ENCODE measurements at places on chromosomes 7 and 10. TPM values are rescaled to one million over a fixed set of nuclear protein-coding genes. Genes with fewer than 3 reads are reported as not detected.

- ATAC-seq: peak; percentile 68
These were observed 191.7 kb upstream of the C7orf33 start for GRCh38 chr7:148398844-148399365.

- no peak for ATAC-seq
These were observed 83.7 kb downstream of the PRLHR start for GRCh38 chr10:118511711-118512110.

Gene AGR3
- not detected for total RNA-seq

Gene AVPI1
- 6.8 TPM for total RNA-seq

Gene TEX47
- total RNA-seq: not detected

Gene AKR1C4
- total RNA-seq: not detected

GRCh38 chr7:7329326-7329725 is 147.0 kb downstream of the C1GALT1 start:
- ATAC-seq: peak; percentile 56

- ATAC-seq: peak; percentile 96
These were observed 120.7 kb downstream of the SRPK2 start for GRCh38 chr7:105268056-105268455.

DNA sequence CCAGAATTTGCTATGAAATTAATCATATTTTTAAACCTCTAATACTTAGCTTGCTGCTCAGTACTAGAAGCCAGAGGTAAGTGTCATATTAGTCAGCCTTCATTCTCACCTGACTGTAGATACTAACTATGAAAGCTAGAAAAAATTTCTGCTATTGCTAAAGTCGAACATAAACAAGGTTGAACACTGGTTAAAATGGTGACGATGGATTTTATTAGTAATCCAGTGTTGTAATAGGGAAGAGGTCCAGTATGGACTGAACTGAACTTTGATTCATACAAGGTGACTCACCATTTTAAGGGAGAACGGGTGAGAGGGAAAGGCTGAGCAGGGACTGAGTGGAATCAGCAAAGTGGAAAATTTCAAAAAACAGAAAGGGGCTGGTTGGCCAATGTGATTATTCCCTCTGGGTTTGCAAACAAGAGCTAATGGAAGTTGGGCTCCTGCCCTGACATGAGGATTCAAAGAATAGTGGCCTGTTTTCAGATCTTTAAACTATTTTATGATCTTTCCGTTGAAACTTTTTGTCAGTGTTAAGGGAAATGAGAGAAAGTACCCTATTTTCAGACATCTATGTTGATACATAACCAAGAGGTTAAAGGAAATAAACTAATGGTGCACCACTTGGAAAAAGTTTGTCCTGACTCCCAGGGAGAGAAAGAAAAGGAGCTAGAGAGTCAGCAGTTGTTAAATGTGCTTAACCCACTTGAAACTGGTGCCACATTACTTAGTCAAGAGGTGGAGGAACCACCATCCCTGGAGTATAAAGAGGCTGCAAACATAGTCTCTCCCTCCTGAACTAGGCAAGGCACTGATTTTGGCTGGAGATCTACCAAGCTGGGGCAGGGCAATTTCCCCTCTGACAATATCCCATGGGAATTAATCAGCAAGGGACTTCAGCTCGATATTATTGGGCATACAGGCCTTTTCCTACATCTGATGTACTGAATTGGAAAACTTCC is 15.3 kb upstream of the AKR1C1 start:
- peak; percentile 93 for ATAC-seq

- ATAC-seq: no peak
These were observed 79.1 kb downstream of the MGMT start for GRCh38 chr10:129546106-129546505.

Gene FAM25G
- 3.4 TPM for total RNA-seq

- ATAC-seq: no peak
These were observed at the start of gene SLC39A12 for GRCh38 chr10:17951868-17952371. Gene SLC39A12 (plus strand): TSS chr10:17951918. CDS start chr10:17953277, 1,359 bp downstream.

- ATAC-seq: no peak
These were observed 88.7 kb downstream of the HIP1 start for GRCh38 chr7:75650062-75650461.

DNA sequence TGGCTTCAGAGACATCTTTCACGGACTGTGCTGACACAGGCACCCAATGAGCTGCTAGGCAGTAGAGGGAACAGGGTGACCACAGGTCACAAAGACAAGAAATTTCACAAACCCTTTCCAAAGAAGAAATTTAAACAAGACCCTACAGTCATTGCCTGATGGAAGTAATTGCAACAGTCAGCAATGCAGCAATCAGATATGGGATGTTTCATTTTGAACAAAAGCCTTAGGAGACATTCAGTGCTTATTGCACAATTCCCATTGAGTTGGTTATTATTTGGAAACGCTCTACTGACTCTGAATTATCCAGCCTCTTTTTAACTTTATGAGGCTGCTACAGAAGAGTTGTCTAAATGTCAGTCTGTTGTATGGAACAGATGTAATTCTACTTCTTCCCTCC is 85.5 kb downstream of the ETV1 start:
- no peak for ATAC-seq

DNA sequence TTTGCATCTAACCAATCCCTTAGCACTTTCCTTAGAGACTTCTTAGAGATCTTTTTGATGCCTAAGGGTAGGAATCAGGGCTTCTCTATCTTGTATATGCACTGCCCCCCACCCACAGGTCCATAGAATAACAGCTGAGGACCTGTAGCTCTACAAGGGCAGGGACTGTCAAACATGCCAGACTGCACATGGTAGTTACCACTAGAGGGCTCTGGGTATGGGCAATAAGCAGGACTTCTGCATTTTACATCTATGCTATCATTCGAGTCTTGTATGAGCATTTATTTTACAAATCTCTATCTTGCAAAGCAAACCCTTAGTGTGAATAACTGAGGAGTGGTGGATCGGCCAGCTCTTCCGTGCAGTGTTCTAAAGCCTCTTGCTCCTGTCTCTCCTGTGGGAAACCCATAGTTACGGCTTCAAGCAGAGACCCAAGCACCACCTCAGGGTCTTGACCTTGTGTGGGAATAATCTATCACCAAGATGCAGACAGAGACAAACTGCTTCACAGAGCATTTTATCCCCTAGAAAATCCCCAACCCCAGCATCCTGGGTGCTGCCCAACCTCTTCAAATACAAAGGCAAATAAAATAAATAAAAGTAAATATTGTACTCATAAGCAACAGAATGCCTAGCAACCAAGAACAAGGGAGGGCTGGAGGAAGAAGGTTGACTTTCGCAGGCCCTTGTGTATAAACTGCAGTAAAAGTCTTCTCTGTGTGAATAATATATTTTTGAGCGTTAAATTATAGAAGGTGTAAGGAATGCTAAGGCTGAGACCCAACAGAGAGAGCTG is 219.3 kb downstream of the WDR11 start:
- ATAC-seq: peak; percentile 51
